Left lung (tissue), 14 donors: ENCODE measurements at places on chromosomes 16 and 17.

DNA sequence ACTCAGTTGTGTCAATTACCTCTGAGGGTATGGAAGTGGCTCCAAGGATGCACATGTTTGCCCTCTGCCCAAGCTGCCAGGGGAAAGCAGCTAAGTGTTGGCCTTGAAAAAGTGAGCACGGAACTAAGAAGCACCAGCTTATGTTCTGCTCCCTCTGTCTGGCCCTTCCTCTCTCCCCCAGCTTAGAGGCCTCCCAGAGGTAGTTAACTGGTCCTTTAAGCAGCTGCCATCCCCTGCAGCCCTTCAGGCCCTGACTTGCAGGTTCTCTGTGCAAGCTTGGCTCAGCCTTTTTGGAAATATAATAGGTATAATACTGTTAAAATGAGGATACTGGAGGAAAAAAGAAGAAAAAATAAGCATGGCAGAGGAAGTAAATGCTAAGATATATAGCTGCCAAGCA is 7.0 kb upstream of the UBE2Z start:
- DNase-seq: no peak

- no peak for DNase-seq
These were observed 10.4 kb upstream of the LASP1NB start for GRCh38 chr17:38914741-38915638.

- DNase-seq: no peak
These were observed 3.8 kb upstream of the NAT9 start for GRCh38 chr17:74779948-74780400.

- no peak for DNase-seq
These were observed 26.4 kb downstream of the NMT1 start for GRCh38 chr17:45087504-45087975.

- no peak for DNase-seq
These were observed 47.7 kb downstream of the CMIP start for GRCh38 chr16:81492311-81492761.

- peak; percentile 78 for DNase-seq
These were observed 6.4 kb upstream of the GGT6 start for GRCh38 chr17:4566785-4567184.

DNA sequence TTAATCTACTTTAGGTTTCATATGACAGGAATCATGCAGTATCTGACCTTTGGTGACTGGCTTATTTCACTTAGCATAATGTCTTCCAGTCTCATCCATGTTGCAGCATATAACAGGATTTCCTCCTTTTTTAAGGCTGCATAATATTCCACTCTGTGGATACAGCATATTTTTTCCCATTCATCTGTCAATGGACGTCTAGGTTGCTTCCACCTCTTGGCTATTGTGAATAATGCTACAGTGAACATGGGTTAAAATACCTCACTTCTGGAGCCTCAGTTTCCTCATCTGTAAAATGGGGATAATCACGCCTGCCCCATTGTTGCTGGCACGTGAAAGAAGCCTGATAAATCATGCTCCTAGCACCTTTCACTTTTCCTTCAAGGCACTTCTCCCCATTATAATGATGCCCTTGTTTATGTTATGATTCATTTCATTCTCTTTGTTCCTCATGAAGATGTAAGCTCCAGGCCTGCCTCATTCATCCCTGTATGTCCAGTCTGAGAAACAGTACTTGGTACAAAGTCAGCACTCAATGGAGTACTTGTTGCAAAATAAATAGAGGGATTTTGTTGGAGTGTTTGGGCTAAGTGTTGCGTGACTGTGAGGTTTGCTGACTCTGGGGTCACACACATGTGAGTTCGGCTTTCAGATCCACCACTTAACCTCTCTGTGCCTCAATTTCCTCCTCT is 59.6 kb downstream of the ABAT start:
- DNase-seq: no peak

DNA sequence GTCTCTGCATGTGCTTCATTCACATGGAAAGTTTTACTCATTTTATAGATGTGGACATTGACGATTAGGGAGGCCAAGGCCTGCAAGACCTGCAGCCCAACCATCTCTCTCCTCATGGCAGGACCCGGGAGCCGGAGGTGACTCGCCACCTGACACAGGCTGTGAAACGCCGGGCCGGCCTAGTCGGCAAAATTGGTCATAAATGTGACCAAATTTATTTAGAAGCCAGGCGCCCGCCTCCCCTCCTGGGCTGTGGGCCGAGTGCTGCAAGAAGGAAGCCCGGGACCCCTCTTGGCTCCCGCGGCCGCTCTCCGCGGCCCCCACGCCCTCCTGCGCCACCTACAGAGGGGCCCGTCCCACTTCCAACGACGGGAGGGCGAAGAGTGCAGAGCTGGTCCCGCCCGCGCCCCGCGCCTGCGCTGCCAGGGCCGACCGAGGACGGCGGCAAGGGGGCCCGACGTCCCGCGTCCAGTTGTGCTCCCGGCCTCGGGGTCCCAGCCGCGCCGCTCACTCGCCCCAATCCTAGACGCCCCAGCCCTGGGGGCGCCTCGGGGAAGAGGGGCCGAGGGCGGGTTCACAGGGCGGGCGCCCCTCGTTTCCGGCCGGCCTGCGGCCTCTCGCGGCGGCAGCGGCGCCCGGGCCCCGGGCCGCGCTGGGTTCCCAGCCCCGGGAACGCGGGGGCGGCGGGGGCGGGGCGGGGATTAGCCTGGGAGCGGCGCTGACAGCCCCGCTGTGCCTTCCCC is 47.5 kb downstream of the WNT3 start:
- peak; percentile 54 for DNase-seq

GRCh38 chr17:7294614-7295153 is at the start of gene YBX2:
TSS of gene YBX2 (minus strand) at chr17:7294639. CDS start at chr17:7294500, 139 bp downstream.
- peak; percentile 62 for DNase-seq

GRCh38 chr17:6244796-6245195 is 174.6 kb downstream of the WSCD1 start:
- DNase-seq: no peak

DNA sequence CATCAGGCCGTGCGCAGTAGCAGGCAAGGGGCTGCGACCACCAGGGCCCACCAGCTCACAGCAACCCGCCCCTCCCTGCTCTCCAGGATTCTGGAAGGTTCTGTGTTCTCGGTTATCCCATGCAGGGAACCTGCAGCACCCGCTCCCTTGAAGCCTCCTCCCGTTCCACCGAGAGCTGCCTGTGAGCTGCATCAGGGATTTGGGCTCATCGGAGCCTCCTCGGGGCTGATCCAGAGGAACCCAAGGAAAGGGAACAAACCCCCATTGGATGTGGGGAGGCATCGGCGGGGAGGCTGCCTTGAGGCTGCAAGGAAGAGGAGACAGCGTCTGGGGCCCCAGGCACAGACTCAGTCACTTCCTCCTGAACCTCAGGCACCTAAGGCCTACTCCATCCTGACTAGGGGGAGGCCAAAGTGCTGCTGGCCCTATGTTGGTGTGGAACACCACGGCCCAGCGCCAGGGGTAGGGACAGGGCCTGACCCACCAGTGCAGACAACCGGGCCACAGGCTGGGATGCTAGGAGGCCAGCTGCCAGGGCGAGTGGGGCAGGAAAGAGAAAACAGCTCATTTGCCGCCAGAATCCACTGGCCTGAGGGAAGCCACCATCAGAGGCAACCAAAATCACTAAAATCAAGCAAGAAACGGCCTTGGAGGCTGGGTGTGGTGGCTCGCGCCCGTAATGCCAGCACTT is 14.4 kb upstream of the LGALS3BP start:
- no peak for DNase-seq

DNA sequence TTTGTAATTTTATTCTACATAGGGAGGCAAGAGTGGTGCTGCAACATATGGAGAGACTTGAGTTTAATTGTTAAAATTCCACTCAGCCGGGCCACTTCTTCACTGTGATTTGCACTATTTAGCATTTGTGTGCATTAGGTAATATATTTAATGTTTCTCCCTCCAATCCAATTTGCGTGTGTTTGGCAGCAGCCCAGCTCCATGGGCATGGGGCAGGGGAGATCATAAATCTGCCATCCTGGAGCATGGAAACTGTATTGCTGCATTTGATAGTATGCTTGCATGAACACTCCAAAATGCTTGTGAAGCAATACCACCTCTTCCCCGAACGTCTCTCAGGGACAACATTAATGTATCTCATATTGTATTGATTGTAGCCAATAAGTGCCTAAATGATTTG is 339.1 kb upstream of the RBFOX1 start:
- DNase-seq: no peak

DNA sequence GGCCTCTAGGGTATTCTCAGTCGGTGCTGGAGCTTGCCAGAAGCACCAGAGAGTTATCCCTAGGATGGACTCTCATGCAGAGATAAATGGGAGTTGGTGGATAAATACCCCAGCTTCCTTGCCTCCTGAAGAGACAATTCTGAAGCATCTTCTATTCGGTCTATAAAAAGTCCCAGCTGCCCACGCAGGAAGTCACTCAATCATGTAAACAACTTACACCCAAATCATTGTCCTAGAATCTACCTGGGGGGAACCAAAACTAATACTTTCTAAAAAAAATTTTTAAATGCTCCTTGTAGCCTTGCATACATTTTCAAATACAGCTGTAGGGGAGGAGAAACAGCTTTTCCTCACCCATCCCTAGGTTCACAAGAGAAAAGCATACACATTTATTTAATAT is 66.6 kb upstream of the ELAC2 start:
- no peak for DNase-seq

DNA sequence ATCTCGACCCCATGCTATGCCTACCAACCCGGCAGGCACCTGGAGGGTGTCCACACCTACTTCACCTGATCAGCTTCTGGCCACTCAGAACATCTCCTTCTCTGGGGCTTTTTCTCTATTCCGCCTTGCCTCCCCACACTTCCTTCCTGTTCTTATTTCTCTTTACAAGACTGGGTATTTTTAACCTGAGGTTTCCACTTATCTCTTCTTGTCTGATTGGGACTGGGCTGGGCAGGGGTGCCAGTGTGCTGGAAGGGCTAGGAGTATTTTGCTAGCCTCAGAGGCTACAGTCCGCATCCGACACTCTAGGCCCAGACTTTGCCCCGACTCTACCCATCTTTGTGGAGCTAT is 26.2 kb upstream of the ZNF652 start:
- no peak for DNase-seq

DNA sequence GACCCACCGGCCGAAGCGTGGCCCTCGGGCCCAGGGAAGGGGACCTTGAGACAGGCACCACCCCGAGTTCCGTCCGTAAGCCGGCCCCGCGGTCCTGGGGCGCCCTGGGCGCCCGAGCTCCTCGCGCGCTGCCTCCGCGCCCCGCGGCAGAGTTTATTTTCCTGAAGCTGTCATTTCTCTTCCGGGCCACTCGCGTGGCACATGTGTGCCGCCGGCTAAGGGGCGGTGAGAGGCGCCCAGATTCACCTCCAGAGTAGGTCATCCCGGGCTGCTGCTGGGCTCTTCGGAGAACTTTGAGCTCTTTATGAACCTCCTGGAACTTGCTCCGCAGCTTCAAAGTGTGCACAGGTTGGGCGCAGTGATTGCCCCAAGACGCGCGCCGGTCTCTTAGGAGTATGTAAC is 489 bp downstream of the ZC3H18 start:
- DNase-seq: no peak

DNA sequence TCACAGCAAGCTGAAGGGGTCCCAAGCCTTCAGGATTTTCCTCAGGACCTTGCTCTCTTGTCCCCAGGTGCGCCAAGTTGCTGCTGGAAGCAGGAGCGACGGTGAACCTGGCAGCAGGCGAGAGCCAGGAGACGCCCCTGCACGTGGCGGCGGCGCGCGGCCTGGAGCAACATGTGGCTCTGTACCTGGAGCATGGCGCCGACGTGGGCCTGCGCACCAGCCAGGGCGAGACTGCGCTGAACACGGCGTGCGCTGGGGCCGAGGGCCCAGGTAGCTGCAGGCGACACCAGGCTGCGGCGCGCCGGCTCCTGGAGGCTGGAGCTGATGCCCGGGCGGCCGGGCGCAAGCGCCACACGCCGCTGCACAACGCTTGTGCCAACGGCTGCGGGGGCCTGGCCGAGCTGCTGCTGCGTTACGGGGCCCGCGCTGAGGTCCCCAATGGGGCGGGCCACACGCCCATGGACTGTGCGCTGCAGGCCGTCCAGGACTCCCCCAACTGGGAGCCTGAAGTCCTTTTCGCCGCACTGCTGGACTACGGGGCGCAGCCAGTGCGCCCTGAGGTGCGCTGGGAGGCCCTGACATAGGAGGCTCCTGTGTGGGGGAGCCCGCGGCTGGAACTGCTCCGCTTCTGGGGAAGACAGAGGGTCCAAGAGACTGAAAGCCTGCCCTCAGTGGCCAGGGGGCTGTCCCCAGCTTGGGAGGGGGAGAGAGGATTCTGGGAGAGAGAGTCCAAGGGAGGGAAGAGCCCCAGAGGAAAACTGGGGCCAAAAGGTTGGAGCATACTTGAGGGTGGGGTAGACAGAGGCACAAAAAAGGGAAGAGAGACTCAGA is 6.4 kb downstream of the ASB16 start:
- DNase-seq: no peak

DNA sequence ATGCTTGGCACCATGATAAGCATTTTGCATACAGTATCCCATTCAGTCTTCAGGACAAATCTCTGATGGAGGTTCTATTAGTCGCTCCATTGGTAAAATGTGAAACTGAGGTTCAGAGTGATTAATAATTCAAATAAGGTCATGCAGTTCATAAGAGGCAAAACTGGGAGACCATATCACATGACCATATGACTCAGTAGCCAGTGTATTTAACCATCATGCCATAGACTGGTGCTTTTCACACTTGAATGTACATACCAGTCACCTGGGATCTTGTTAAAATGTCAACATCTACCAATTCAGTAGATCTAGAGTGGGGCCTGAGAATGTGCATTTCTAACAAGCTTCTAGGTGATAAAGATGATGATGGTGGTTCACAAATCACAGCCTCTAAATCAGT is 4.3 kb downstream of the ACSM3 start:
- no peak for DNase-seq

- DNase-seq: no peak
These were observed 32.8 kb downstream of the HIC1 start for GRCh38 chr17:2087597-2088211.

GRCh38 chr16:49498666-49499413 is 125.2 kb downstream of the C16orf78 start:
- no peak for DNase-seq

GRCh38 chr16:90026135-90026534 is 6.9 kb upstream of the DBNDD1 start:
- no peak for DNase-seq

GRCh38 chr16:68469796-68470460 is 21.6 kb upstream of the SMPD3 start:
- DNase-seq: no peak

GRCh38 chr17:12958786-12959185 is 59.0 kb downstream of the ELAC2 start:
- DNase-seq: no peak

DNA sequence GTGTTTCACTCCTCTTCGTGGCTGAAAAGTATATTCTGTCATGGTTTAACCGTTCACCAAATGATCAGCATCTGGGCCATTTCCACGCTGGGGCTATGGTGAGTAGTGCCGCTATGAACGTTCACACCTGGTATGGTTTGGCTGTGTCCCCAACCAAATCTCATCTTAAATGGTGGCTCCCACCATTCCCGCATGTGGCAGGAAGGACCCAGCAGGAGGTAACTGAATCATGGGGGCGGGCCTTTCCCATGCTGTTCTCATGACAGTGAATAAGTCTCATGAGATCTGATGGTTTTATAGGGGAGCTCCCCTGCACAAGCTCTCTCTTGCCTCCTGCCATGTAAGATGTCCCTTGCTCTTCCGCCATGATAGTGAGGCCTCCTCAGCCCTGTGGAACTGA is 45.7 kb upstream of the ZNF469 start:
- no peak for DNase-seq
